ENCODE measurements at places on chromosomes 1 and 21. TPM values are rescaled to one million over a fixed set of nuclear protein-coding genes. Genes with fewer than 3 reads are reported as not detected.

The FNDC5 gene
- 1.4 TPM for total RNA-seq

The GUCA2A gene
- total RNA-seq, result not detected

The SCP2 gene
- 137 TPM for total RNA-seq

The PCAT6 gene
- total RNA-seq, result 0.85 TPM

The DNALI1 gene
- 3.9 TPM for total RNA-seq

The DYNLT4 gene
- total RNA-seq, result not detected

The MRTO4 gene
- 16.3 TPM for total RNA-seq

The GBP6 gene
- not detected for total RNA-seq

The PDE9A gene
- 1.2 TPM for total RNA-seq

The CRYAA gene
- not detected for total RNA-seq

The APP gene
- total RNA-seq, result 940 TPM

The ESPN gene
- total RNA-seq, result not detected

The CSMD2 gene
- 14.4 TPM for total RNA-seq

The ZNF670 gene
- total RNA-seq, result 0.72 TPM

The NBPF19 gene
- 13.5 TPM for total RNA-seq

The FAM177B gene
- not detected for total RNA-seq

The LEMD1 gene
- total RNA-seq, result not detected

The AP4B1 gene
- total RNA-seq, result 11.7 TPM

The VWA5B1 gene
- not detected for total RNA-seq

The ASCL5 gene
- total RNA-seq, result not detected

The FAM72C gene
- total RNA-seq, result 0.46 TPM

The RGS16 gene
- 3.1 TPM for total RNA-seq

The CCDC185 gene
- not detected for total RNA-seq

The CRYBG2 gene
- not detected for total RNA-seq

The USH2A gene
- total RNA-seq, result under 0.01 TPM

The CHIA gene
- total RNA-seq, result not detected

The KCNE1 gene
- total RNA-seq, result 0.36 TPM

The ACTL8 gene
- total RNA-seq, result 0.07 TPM

The TGFB2 gene
- 56.9 TPM for total RNA-seq

The CHIT1 gene
- total RNA-seq, result 0.13 TPM

The CD247 gene
- not detected for total RNA-seq

The KCNN3 gene
- 0.07 TPM for total RNA-seq

The CHRNB2 gene
- 0.03 TPM for total RNA-seq

The ZSWIM5 gene
- total RNA-seq, result 0.99 TPM

The TMCC2 gene
- 3.3 TPM for total RNA-seq

The SH2D1B gene
- not detected for total RNA-seq

The IL12RB2 gene
- not detected for total RNA-seq

The HSD11B1 gene
- 9.6 TPM for total RNA-seq

The DLGAP3 gene
- total RNA-seq, result 0.07 TPM

The FCGR3B gene
- total RNA-seq, result not detected

The LRRC52 gene
- total RNA-seq, result not detected
